Uterus (tissue), 4 donors: ENCODE measurements at places on chromosomes 4 and X.

DNA sequence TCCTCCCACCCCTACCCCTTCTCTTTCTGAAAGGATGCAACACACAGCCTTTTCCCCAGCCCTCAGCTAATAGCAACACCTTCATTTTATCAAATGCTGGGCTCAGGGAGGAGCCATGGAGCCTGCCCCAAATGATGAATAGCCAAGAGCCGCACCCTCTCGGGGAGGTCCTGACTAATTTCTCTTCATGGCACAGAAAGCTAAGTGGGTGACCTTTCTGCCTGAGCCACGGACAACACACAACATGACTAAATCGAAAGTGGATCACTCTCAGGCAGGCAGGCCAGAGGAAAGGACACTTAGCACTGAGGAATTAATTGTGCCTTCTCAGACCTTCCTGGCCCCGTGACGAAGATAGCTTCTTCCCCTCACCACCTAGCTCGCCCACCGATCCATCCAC lies 165.1 kb upstream of the RAI2 start:
- no peaks in the 10 kb centered on the region for H3K27me3 ChIP-seq
- no peak overlapping the region for H3K27ac ChIP-seq
- H3K36me3 ChIP-seq = no peaks in the 10 kb centered on the region
- H3K4me1 ChIP-seq = no peaks in the 10 kb centered on the region

- H3K36me3 ChIP-seq = no peaks in the 10 kb centered on the region
- no peaks in the 10 kb centered on the region for H3K27me3 ChIP-seq
- H3K4me1 ChIP-seq = no peaks in the 10 kb centered on the region
- no peak for DNase-seq
Observed at GRCh38 chrX:14496674-14497073, 32.7 kb upstream of the GLRA2 start.

GRCh38 chrX:31021537-31021936 lies 50.3 kb downstream of the FTHL17 start:
- no peaks in the 10 kb centered on the region for H3K27me3 ChIP-seq
- no peak overlapping the region for H3K4me3 ChIP-seq
- H3K4me1 ChIP-seq = no peaks in the 10 kb centered on the region
- H3K36me3 ChIP-seq = no peaks in the 10 kb centered on the region

- no peaks in the 10 kb centered on the region for H3K4me1 ChIP-seq
- H3K27me3 ChIP-seq = no peaks in the 10 kb centered on the region
- H3K36me3 ChIP-seq = no peaks in the 10 kb centered on the region
- H3K4me3 ChIP-seq = no peak overlapping the region
- DNase-seq = no peak
- H3K27ac ChIP-seq = no peak overlapping the region
Observed at GRCh38 chrX:53713987-53714579, 27.6 kb upstream of the HUWE1 start.

GRCh38 chr4:48832571-48832970 lies 1.7 kb downstream of the OCIAD1 start:
- H3K4me3 ChIP-seq = peak overlapping the region; percentile 82
- no peaks in the 10 kb centered on the region for H3K36me3 ChIP-seq
- no peak overlapping the region for H3K27ac ChIP-seq
- no peak for DNase-seq
- H3K4me1 ChIP-seq = no peaks in the 10 kb centered on the region
